ENCODE measurements at places on chromosomes 5 and 9.

DNA sequence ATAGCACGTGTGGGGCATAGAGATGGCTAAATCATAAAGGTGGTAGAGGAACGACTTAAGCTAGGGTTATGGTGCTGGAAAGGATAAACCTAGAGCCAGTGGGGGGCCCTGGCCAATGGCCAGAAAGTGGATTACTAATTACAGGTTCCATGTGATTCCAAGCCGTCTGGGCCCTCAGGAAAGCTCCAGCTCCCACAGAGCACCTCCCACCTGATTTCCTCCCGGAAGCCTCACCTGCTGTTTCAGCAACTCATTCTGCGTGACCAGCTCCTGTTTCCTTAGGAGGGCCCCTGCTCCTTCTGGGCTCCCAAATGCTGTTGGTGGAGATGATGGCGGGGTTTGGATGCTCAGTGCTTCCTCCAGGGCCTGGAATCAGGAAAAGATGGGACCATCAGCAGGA is 16.2 kb downstream of the GPX3 start:
- no peak for DNase-seq

GRCh38 chr5:147359101-147359500 is 124.3 kb downstream of the STK32A start:
- no peak for DNase-seq

DNA sequence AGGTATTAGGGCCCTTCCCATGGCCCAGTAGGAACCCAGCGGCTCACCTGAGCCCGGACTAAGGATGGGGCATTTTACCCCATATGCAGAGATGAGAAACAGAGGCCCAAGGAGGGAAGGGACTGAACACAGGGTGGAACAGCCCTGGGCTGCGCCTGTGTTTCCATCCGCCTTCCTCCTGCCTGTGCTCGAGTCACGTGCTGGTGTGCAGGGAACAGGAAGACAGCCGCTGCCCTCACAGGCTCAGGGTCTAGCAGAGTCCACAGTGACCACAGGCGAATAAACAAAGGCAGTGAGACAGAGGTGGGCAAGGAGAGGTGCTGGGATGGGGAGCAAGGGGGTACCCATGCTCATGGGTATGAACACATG is 129.4 kb downstream of the C9orf50 start:
- DNase-seq = no peak

GRCh38 chr9:91361291-91362050 is at the start of gene AUH:
AUH (minus strand) TSS chr9:91361918; CDS start chr9:91361889, 29 bp downstream.
- DNase-seq = peak; percentile 47

DNA sequence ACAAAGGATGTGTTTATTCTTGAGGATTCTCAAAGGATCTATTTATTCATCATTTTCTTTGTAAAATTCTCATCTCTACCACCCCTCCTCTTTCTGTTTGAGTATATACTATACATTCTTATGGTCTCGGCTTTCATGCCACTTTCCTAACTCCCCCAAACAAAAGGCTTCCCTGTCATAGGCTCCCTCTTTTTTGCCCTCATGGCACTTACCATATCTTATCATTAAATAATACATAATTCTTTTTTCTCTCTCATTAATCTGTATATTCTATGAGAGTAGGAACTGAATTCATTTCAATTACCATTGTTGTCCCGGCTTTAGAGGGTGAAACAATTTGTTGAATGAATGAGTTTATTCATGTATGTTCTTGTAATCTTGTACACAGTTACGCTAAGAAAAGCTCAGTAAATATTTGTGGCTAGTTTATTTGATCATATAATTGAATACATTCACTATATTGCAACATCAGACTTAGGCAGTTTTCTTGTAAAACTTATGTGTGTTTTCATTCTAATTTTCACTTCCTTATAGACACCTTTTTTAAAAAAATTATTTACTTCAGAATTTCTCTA is 254.6 kb downstream of the EDIL3 start:
- DNase-seq = no peak

- no peak for DNase-seq
Measured at GRCh38 chr5:124751031-124751430, 4.6 kb upstream of the ZNF608 start.

- no peak for DNase-seq
Measured at GRCh38 chr5:159786901-159787691, 129.2 kb upstream of the ADRA1B start.

DNA sequence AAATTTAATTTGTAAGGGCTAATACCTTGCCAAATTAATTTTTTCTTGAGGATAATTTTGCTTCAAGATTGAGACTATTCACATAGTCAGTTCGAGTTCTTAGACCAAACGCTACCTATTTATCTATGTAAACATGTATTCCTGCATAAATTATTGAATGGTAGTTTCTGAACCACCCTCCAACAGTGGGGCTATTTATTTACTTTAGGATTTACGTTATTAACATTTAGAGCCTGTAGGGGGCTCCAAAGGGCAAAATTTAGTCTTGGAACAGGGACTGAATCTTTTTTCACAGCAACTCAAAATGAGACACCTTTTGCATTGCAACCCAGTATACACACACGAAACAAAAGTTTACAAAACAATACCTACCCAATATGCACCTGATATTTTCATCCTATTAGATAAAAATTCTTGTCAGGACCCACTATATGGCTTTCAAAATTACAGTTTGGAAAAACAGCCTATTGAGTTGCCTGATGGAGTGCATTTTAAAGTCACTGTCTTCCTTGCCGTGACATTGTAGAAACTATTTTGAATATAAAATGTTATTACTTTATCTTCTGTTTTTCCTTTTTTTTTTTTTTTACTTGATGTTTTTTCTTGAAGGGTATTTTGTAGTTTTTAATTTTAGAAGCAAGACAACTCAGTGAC is 47.1 kb upstream of the POU4F3 start:
- no peak for DNase-seq

- no peak for DNase-seq
Measured at GRCh38 chr9:83062651-83063527, at the start of gene RASEF. RASEF (minus strand) TSS chr9:83063142; CDS start chr9:83062867, 275 bp downstream.

DNA sequence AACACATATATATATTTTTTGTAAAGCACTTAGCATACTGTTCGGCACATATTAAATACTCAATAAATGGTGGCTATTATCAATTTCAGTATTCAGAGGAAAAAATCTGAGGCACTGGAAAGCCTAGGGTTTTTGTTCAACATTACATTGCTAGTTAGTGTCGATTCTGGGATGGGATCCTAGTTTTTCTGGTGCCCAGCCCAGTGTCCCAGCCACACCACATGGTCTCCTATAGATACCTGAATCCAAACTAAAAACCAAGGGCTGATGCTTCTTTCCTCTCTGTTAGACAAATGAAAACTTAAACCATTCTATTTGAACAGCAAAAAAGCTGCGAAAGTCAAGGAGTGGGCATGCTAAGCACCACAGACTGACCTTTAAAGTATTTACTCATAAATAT is 810.7 kb upstream of the DMAC1 start:
- DNase-seq = no peak

- DNase-seq = no peak
Measured at GRCh38 chr5:124263680-124264491, 482.6 kb downstream of the ZNF608 start.

DNA sequence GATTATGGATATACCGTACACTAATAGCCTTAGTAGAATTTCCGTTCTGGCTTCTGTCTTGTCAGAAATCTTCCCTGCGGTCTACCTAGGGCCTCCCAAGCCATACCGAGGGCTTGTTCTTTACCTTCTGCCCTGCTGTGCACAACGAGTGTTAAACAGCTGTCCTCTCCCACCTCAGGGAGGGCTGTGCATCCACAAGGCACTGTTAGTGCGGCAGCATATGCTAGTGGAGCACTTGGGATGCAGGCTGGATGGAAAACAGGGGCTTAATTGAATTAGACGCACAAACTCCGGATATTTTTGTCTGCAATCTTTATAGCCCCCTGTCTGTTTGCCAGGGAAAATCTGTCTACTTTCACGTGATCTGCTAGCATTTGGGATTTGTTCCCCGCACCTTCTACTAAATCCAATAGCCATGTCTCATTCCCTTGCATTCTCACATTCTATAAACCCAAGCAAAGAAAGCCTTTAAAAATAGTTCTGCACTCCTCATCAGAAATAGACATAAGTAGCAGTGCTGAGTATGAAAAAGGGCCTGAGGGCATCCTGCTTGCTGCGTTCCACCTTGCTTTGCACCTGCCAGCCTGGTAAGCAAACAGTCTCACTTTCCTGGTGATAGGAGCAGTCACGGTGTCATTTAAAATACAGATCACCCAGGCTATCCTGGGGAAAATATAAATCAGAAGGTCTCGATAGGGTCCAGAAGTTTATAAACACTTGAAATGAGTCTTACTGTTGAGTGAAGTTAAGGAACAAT is 382.6 kb downstream of the RASEF start:
- DNase-seq = no peak

GRCh38 chr9:20659474-20659967 is 24.5 kb upstream of the FOCAD start:
- no peak for DNase-seq

GRCh38 chr9:113525205-113525604 is 61.7 kb downstream of the RGS3 start:
- DNase-seq = no peak

DNA sequence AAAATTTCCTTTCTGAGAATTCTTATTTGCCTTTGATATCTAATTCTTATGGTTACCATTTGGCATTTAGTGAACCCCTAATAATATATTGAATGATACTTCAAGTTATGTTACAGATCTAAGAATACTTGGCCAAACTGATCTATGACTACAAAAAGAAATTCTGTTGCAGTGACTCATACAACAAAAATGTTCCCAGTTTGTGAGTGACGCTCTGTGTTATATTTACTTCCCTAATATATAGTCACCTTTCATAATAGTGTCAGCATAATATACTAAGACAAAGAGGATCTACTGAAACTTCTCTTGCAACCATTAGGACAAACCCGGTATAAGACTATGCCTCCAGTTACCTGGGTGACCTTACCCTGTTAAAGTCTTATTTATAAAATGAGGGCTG is 216.9 kb upstream of the TLX3 start:
- DNase-seq = no peak

DNA sequence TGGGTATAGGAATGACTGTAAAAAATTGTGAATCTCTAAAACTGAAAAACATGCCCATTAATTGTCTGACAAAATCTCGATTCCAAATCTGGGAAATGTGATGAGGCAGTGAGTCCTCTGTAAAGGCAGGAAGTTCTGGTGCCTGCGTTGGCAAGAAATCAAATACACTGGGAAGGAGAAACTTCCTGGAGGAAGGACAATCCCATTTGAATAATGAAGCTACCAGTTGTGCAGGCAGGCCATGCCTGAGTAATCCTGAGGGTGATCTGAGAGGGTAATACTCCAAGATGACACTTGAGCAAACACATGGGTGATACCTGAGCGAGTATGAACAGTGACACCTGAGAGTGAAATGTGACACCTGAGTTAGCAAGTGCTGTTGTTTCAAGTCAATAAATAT is 49.7 kb downstream of the KIF24 start:
- DNase-seq = peak; percentile 48

GRCh38 chr9:129336601-129337331 is 158.7 kb upstream of the IER5L start:
- no peak for DNase-seq

- no peak for DNase-seq
Measured at GRCh38 chr9:79473704-79474103, 98.1 kb upstream of the TLE4 start.

GRCh38 chr5:96750110-96750822 is 57.5 kb downstream of the ERAP1 start:
- no peak for DNase-seq

GRCh38 chr9:135526089-135526729 is 5.0 kb downstream of the LCN1 start:
- no peak for DNase-seq

GRCh38 chr9:77305622-77306400 is 128.5 kb downstream of the VPS13A start:
- DNase-seq = no peak

DNA sequence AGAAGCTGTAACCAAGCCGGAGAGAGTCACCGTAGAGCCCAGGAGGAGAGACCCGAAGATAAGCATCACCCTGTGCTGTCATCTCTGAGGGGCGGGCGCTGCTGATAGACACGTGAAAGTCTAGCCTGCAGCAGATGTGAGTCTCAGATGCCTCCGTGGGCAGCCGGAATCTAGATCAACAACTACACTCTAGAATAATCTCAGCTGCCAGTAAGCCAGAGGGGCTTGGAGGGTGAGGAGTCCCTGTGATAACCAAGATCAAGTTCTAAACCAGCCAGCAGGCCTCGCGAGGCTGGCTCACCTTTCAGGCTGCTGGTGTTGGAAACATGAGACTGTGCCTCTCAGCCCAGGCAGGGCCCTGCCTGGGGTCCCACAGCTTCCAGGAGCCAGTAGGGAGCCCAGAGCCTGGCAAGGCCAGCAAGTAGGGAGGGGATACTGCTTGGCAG is 54.1 kb downstream of the DAPK1 start:
- DNase-seq = no peak

GRCh38 chr9:21679432-21679831 is 123.0 kb upstream of the MTAP start:
- DNase-seq = no peak

GRCh38 chr5:157581901-157582300 is 6.3 kb upstream of the ADAM19 start:
- no peak for DNase-seq

All from NCI-H2107 (cell line).